ENCODE measurements at places on chromosomes 7 and 10.

- no peak for DNase-seq
Observed at GRCh38 chr7:50752422-50752821, 30.3 kb downstream of the GRB10 start.

GRCh38 chr10:14821635-14822375 lies 16.0 kb downstream of the CDNF start:
- no peak for DNase-seq

- no peak for DNase-seq
Observed at GRCh38 chr10:11588873-11589574, 22.4 kb downstream of the USP6NL start.

GRCh38 chr7:157980774-157981173 lies 606.8 kb downstream of the PTPRN2 start:
- no peak for DNase-seq

GRCh38 chr7:87146740-87147386 lies 5.4 kb upstream of the DMTF1 start:
- peak; percentile 26 for DNase-seq

DNA sequence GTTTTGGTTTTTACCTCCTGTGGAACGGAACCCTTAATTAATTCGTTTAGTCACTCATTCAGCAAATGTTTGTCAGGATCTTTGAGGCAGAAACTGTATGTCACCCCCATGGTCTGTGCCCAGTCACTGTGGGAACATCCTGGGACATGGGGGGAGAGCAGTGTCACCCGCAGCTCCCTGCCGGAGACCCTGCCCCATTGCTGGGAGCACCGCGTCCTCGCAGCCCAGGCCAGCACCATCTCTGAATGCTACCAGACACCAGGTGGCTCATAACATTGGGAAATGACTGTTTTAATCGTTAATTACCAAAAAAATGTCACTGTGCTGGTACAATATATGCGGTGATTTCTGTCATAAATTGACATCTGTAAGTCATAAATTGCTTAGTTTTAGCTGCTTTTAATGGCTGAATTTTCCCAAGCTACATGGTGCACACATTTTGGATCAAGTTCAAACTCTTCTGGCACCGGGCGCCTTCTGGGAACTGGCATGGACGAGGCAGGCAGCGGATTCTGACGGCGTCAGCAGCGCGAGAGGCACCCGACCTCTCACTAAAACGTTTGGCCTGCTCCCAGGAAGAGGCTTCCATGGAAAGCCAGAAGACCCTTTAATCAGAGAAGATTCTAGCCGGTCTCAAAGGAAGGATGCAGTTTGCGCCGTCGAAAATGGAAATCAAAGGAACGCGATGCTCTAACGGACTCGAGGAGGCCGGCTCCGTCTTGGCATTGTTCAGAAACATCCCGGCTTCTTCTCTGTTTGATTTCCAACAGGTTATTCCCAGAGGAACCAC lies 184.2 kb downstream of the ADARB2 start:
- DNase-seq = no peak

DNA sequence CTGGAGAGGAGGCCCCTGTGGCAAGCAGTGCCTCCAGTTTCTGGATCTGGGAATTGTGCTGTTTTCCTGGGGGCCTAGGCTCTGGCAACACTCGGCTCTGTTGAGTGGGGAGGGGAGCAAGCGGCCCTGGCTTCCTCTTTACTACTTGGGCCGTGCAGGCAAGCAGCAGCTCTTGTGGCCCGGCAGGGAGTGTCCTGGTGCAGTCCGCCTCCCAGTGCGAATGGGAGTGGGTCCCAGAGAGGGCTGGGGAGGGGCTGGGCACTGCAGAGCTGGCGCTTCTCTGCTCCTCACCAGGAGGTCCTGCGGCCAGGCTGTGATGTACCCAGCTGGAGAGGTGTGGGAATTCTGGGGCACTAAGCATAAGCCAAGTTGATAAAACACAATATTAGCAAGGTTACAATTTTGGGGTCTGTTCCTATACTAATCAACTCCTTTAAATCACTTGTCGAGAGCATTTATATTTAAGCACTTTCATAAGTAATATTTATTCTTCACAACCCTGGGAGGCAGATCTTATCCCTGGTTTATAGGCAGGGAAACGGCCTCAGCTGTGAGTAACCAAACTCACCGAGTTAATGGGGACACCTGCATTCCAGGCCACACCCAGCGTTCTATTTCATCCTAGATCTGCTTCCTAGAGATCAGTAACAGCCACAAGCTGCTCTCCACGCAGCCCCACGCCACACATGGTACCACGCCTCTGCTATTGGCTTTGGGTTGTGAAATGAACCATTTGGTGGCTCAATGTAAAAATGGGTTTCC lies 183.4 kb upstream of the PLXNA4 start:
- DNase-seq = no peak

- DNase-seq = no peak
Observed at GRCh38 chr7:54847921-54848320, 88.9 kb upstream of the SEC61G start.

DNA sequence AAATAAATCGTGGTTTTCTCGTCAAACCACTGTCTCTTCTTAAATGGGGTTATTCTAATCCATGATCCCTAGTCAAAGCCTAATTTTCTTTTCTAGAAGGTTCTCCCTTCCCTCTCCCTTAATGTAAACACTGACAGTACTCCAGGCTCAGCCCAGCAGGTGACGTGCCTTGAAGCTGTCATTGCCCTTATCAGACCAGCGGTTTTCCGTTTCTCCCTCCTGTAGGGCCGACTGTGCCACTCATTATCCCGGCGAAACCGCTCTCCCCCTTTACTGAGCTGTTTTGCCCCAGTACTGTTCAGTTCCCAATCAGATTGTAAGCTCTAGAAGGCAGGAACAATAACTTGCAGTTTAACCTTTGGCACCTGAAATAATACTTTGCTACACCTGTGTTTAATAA lies 153.5 kb upstream of the RHEB start:
- DNase-seq = no peak
